ENCODE measurements at places on chromosomes 5 and 9.

DNA sequence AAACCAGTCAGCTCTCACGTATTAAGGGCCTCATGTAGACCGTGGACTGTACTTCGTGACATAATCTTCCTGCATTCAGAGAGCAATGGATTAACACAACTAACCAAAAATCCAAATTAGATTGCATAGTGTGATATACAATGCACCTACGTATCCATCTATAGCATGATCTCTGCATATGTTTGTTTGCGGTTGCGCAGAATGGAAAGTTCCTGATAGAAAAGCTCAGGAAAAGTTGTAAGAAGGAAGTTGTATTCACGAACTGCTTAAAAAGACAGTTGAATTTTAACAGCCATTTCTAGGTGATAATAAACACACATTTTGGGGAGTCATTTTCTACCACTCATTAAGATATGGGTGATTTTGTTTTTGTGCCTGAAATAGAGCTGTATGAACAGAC is 869.0 kb downstream of the TLE4 start:
- DNase-seq: no peak

GRCh38 chr5:65086234-65086890 is 317.6 kb downstream of the CWC27 start:
- DNase-seq: no peak

DNA sequence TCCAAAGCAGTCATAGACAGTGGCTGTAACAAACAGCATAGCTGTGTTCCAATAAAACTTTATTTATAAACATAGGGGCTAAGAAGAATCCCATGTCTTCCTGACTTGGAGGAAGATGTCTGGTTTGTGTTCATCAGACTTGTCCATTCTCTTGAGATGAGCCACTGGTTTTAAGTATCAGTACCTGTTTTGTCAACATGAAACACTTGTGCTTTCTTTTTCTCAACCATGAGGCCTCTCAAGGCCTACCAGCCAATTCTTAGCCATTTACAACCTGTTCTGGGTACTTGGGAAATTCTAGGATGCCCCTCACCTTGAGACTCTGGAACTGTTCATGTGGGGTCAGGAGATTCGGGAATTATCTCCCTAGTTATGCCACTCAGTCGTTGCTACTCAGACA is 154.3 kb upstream of the PPP1R2B start:
- no peak for DNase-seq

- no peak for DNase-seq
Observed at GRCh38 chr5:142661957-142662356, 23.9 kb downstream of the FGF1 start.

- no peak for DNase-seq
Observed at GRCh38 chr5:179185256-179185940, 125.2 kb downstream of the ZNF354C start.

DNA sequence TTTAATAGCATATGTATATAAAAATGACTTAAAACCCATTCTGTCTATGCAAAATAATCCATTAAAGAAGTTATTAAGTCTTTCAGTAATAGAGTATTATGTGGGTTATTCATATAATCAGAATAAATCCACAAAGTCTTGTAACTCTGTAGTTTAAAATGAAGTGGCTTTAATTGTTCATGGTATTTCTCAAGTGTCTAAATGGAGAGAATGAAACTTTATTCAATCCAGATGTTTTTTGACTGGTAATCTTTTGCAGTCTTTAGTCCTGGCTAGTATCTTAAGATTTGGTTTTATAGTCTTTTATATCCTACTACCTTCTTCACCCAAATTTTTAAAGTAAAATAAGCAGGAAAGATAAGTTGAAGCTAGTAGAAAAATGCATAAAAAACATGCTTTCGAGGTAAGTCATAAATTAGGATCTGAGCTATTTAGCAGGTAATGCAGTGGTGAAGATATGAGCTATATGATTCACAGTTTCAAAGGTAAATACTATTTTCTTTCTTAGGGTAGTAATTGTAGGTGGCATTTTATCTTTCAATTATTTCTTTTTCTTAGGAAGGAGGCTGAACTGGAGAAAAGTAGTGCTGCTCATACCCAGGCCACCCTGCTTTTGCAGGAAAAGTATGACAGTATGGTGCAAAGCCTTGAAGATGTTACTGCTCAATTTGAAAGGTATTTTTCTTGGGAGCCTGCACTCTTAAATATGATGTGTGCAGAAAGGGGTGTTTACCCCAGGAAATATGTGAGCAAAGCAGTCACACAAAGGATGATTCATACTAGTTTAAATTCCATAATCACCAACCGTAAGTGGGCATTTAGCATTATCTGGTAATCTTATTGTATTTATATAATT is 17.9 kb downstream of the HMMR start:
- DNase-seq: no peak

DNA sequence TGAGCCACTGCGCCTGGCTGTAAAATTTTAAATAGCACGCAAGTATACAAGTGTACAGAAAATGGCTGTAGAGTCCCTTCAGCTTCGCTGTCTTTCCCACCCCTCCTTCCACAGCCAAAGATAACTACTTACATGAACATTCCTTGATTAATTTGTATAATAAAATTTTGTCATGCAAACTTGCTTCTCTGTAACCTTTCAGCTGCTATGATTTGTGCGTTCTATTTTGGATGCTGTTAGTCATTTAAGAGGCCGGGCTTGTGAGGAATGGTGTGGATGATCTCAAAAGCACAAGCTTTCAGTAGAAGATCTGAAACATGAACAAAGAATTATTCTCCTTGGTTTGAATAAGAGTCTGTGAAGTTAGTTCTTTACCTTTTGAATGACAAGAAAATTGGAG is 115.0 kb upstream of the TLE1 start:
- no peak for DNase-seq

DNA sequence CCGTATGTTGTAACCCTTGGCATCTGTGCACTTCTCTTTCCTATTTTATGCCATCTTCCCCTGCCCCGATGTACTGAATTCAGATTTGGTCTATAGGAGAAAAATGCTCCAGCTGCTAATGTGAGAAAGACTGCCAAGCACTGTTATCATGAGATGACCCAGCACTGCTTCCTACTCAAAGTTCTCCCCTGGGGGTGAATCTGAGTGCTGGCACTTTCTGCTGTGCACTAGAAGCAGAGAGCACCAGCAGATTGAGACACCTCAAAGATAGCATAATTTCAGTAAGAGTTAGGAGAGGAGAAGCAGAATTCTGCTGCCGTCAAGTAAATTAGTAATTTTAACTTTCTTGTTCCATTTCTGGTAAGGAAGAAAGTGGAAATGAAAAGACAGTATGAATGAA is 92.8 kb upstream of the ACOT12 start:
- DNase-seq: no peak

GRCh38 chr9:100406962-100407361 is 20.0 kb upstream of the MSANTD3 start:
- DNase-seq: no peak

DNA sequence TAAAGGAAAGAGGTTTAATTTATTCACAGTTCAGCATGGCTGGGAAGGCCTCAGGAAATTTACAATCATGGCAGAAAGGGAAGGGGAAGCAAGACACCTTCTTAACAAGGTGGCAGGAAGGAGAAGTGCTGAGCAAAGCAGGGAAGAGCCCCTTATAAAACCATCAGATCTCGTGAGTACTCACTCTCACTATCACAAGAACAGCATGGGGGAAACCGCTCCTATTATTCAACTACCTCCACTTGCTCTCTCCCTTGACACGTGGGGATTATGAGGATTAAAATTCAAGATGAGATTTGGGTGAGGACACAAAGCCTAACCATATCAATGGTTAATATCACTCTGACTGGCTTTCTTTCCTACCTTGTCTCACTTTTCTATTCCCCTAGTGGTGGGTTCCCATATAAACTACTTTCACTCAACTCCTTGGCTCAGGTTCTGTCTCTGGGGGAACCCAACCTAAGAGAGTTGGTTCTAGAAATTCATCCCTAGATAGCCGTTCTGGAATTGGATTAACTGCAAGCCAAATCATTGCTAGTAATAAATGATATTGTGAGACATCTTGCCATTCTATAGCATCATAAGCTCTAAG is 749.8 kb upstream of the GRAMD2B start:
- DNase-seq: no peak

GRCh38 chr9:96245399-96245798 is 56.6 kb downstream of the HSD17B3 start:
- no peak for DNase-seq

DNA sequence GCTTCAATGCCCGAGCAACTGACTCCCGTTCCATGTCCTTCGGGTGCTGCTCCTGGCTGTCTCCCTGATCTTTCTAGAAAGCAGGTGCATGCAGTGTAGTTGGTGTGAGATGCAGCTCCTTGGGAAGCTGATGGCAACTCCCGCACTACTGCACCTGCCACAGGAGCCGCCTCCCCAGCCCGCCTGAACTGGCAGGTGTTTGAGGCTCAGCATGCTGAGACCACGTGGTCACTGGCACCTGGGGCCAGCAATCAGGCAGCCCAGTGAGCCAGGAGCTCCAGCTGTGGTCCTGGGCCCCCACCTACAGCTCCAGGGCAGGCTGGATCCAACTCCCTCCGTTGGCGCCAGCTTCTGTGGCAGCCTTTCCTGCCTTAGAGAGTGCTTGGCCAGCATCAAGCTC is 111.5 kb downstream of the ICE1 start:
- no peak for DNase-seq

- DNase-seq: no peak
Observed at GRCh38 chr9:129751841-129752801, 721 bp downstream of the PTGES start.

DNA sequence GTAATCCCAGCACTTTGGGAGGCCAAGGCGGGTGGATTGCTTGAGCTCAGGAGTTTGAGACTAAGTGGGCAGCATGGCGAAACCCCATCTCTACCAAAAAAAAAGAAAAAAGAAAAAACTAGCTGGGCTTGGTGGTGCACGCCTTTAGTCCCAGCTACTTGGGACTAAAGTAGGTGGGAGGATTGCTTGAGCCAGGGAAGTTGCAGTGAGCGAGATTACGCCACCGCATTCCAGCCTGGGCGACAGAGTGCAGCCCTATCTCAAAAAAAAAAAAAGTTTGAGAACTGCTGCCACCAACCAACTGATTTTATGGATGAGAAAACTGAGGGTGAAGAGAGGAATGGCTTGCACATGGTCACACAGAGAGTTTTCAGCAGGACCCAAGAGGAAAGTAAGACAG is 175.1 kb downstream of the DOCK8 start:
- no peak for DNase-seq

- no peak for DNase-seq
Observed at GRCh38 chr9:113503613-113504211, 40.2 kb downstream of the RGS3 start.

GRCh38 chr5:172624996-172625964 is 15.8 kb upstream of the NEURL1B start:
- no peak for DNase-seq

DNA sequence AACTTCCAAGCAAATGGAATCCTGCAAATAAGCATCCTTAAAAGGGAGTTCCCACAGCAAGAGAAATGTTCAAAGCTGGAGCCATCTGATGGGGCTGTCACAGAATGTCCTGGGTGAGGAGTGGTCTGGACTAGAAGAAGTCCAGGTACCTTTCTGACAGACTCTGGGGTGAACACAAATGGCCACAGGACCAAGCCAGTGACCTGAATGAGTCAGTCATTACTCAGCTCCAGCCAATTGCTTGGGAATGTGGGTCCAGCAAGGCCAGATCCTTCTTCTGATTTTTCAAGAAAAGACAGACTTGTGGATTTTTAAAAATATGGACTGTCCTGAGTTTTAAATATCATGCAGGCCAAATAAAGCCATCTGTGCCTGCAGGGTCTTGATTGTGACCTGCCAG is 30.1 kb downstream of the GALNT10 start:
- DNase-seq: no peak

DNA sequence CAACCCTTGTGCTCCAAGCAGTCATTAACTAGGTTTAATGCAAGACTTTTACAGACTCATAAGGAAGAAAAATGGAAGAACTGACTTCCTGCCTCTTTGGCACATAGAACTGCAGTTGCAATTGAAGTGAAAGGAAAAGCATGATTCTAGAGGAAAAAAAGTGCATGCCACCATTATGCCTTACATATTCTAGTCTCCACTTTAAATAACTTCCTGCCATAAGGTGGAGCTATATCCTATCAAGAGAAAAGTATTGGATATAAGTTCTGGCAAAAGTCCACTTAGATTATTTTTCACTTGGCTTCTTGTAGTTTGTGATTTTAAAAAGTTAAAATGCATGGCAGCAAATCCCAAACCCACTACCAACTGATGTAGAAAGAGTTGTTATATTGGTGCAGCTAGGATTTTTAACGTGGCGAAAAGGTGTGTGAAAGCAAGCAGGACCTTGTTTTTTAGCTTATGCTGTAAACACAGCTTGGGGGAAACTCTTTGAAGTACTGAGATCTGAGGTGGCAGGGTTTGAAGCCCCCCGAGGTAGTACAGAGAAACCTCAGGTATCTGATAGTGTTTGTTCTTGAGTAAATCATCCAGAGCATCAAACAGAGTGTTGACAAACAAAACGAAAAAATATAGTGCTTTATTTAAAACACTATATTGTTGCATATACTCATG is 117.9 kb downstream of the ANXA1 start:
- DNase-seq: no peak

DNA sequence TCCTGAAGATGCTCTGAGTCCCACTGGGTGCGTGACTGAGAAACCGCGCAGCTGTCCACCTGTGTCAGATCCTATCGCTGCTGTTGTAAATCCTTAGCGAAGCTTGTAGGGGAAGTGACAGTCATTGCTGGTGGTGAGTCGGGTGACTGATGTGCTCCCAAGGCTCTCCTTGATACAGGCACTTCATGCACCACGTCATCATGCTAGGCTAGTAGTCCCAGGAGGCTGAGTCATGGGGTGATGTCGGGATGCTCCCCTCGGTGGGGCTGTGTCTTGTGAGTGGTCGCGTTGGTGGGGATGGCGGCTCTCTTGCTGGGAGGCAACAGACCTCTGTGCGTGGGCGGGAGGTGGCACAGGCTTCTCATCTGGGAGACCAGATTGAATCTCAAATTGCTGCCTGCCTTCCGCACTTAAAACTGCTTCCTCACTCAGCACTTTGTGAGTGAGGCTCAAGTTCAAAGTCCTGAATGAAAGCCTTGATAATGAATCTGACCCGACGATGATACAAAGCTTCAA is 84.7 kb downstream of the CSNK1A1 start:
- no peak for DNase-seq

DNA sequence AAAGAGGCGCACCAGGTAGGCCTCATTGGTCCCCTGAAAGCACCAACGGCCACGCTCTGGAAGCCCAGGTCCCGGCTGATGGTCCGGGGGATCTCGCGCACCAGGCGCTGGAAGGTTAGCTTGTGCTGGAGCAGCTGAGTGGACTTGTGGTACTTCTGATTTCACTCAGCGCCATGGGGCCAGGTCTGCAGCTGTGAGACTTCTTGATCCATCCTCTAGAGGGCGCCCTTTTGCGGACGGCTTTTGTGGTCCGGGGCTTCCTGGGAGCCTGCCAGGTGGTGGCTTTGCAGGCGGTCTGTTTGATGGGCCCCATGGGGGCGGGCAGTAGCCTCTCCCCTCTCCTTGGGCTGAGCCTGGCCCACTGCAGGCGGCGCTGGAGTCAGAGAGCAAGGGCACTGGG is 10.4 kb downstream of the TAF11L12 start:
- no peak for DNase-seq

- peak; percentile 2 for DNase-seq
Observed at GRCh38 chr5:172496671-172497371, 42.5 kb upstream of the SH3PXD2B start.

GRCh38 chr9:136090768-136091581 is 4.1 kb downstream of the NACC2 start:
- DNase-seq: no peak
